WTC11 (cell line): ENCODE measurements at places on chromosomes 11 and 22.

GRCh38 chr11:119774172-119774763, 45.3 kb upstream of the NECTIN1 start:
- DNase-seq, result peak; percentile 64

DNA sequence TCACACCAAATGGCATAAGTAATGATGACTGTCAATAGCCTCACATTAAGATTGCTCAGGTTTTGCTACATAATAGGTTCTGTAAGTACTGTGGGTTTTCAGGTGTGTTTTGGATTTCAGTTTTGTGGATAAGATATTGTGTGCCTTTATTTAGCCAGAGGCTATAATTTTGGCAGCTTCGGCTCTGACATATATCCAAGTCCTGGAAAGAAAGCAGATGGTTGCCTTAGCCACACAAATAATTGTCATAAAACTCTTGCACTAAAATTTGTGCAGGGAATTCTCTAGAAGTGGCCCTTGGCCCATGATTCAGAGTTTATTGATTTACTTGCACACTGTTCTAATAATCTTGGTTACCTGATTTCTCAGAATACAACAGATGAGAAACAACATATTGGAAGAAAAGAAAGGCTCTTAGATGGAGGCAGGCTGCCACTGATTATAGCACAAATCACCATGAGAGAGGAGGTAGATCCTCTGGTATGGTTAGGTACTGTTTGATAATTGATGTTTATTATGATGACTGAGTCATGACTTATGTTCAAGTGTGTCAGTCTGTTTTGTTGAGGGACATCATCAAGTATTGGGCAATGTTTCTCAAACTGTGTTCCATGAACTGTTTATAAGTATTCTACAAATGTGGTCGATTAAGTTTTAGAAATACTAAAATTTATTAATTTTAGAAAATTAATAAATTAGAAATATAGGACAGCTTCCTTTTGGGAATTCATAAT, 9.6 kb downstream of the REXO2 start:
- no peak for DNase-seq

- peak; percentile 18 for DNase-seq
These were observed 11.4 kb downstream of the MPEG1 start for GRCh38 chr11:59201353-59201752.

GRCh38 chr11:91173701-91174100, 950.9 kb upstream of the CHORDC1 start:
- DNase-seq, result no peak

DNA sequence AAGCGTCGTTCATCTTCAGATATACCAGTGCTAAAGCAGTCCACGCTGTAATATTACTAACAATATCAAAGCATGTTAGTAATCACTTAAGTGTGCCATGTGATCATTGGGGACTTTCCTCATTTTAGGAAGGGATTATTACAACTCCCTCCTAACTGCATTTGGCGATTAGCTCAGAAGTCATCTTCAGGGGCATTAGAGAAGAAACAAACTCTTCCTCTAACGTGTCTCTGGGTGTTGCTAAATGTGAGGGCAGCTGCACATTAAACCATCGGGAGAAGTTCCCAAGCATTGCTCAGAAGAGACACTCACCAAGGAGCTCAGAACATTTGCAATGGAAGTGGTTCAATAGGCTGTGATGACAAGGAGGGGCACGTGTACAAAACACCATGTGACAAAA, 17.2 kb downstream of the TESMIN start:
- no peak for DNase-seq
